ENCODE measurements at places on chromosomes 7 and 10.
A peak's percentile ranks its signal among the peaks of the same experiment; 100 is the strongest.

- no peak for DNase-seq
Observed at GRCh38 chr10:118216571-118217170, 125.5 kb downstream of the FAM204A start.

- DNase-seq = no peak
Observed at GRCh38 chr10:14349081-14349480, 18.4 kb upstream of the FRMD4A start.

- no peak for DNase-seq
Observed at GRCh38 chr10:1378473-1378872, 322.3 kb downstream of the WDR37 start.

DNA sequence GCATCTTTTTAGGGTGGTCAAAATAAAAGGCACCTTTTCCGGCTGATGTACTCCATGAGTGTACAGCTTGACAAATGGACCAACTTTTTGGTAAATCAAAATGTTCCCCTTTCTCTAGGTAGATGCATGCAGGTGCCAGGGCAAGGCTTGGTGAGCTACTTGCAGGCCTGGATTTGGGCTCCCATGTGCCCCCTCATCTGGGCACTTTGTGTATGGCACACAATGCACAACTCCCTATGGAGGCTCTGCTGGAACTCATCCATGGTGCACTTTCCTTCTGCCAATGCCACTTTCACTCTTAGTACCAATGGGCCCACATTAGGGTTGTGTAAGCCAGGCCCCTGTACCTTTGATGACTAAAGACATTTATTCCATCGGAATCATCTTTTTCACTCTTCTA is 300.8 kb downstream of the SDHAF3 start:
- no peak for DNase-seq

DNA sequence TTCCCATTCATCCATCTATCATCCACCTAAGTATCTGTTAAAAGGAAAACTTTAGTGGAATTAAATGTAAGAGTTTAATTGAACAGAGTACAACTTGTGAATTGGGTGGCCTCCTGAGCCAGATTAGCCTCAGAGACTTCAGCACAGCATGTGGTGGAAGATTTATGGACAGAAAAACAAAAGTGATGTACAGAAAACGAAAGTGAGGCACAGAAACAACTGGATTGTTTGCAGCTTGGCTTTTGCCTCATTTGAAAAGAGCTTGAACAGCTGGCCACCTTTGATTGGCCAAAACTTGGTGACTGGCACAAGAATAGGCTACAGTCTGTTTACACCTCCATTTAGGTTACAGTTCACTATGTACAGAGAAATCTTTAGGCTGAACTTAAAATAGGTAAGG is 1463.4 kb upstream of the CELF2 start:
- no peak for DNase-seq

DNA sequence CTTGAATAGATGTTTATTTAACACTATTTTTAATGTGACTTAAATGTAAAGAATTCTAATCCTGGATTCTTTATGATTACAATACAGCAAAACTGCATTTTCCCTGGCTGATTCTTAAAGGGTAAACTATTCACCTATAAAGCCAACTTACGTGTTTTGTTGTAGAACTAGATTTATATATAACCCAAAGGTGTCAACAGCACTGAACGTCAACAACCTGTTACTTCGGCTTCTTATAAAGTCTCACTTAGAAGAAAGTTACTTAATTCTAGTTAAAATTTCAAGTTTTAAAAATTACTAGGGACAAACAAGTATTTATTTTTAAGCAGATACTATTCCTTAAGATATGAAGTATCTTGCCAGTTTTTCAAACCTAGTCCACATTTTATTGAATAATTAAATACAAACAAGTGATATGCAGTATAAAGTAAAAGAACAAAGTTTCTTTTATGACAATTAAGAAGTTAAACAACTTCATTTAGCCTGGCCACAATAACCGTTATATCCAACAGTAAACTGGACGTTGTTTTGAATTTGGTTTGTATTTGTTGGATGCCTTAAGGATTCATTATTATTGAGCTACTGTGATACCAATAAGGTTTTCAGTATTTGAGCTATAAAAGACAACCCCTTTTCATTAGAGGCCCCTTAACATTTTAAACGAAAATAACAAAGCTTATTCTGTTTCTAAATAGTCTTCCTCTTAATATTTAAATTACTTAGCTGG is 83.1 kb downstream of the SNX10 start:
- DNase-seq = no peak

DNA sequence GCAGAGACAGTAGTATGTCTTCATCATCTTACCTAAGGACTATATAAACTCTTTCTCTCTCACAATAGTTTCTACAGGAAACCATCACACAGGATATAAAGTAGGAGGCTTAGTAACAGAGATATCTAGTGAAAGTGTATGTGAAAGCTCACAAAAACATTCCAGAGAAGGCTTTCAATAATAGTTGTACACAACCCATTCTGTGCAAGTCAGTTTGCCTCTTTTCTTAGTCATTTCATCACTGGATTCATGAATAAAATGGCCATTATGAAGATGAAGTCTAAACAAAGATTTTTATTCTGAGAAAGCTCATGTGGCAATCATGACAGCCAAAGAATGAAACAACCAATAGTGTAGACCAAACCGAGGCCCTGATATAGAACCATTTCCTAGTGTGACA is 178.8 kb downstream of the GNAT3 start:
- DNase-seq = no peak

DNA sequence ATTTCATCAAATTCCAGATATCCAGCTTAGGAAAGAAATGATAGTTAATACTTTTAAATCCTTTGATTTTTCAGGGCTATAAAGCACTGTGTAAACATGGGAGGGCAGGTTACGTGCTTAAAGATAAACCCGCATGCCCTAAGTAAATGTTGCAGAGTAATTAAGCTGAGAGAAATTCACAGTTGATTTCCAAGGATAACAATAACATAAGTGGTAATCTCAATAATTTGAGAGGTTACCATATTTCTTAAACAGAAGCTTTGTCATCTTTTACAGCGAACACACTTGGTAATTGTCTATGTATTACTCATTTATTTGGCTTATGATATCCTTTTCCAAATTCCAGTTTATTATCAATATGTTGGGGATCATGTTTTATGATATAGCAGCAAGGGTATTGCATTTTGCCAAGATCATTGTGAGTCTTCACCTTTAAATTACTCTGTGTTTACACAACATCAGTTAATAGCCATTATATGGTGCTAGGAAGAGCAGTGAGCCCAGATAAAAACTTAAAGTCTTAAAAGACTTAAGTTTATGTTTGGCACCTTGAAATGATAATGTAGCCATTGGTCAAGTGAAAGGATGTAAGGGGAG is 15.4 kb downstream of the MGAM start:
- DNase-seq = no peak

DNA sequence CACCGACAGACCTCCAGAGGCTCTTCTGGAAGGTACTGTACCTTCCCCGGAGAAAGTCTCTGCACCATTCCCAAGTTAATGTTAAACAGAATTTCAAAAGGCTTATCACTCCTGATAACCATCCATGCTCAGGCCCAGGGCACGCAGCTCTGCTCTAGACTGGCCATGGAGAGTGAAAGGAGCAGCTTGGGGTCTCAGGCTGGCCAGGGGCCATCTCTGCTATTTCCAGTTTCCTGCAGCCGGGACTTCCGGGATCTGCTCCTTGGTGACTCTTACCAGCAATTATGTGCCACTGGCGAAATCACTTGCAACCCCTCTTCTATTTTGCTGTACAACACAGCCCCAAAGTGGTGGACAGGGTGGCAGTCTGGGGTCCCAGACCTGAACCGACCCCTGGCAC is 6.0 kb downstream of the CLDN15 start:
- DNase-seq = no peak

DNA sequence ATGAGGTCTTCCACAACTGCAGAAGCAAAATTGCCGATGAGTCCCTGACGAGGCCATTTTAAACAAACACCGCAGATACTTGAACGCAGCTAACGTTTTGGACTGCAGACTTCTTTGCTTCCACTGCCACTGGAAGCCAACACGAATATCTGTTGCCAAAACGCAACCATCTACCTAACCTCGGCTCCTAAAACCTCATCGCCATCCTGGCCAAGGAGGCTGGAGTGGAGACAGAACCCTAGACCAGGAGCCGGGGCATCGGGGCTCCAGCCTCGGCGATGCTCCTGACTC is 493 bp downstream of the WDR91 start:
- DNase-seq = no peak

DNA sequence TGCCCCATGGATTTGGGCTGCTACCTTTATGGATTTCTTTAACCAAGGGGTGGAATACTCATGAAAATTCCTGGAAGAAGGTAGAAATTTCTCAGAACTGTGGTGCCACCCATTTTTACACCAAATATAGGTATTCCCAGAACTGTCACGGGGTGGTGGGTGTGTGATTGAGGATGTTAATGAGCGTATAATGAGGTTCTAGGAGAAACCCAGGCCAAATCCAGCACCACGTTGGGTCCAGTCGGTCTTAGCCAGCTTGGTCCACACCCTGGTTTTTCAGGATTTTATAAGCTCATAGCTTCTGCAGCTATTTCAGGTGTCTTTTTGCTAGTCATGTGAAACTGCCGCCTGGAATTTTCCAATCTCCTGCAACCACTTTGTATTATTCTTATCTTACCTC is 83.3 kb downstream of the HECW1 start:
- DNase-seq = no peak

DNA sequence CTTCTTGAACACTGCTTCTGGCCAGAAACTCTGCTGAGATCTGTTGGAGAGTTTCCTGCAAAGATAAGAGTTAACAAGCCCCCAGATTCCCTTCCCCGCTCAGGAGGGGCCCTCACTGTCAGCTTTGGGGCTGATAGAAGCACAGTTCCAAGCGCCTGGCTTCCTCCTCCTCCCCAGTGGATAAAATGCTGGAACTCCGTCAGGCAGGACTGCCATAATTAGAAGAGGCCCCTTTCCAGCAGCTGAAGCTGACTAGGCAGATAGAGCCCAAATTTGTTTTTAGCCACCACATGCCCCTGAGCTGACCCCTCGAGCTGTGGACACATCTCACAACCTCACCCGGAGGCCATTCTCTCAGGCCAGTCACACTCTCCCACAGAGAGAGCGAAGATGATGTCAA is 89.4 kb downstream of the TBXAS1 start:
- no peak for DNase-seq

- no peak for DNase-seq
Observed at GRCh38 chr7:129950191-129950932, 2.4 kb downstream of the UBE2H start.

DNA sequence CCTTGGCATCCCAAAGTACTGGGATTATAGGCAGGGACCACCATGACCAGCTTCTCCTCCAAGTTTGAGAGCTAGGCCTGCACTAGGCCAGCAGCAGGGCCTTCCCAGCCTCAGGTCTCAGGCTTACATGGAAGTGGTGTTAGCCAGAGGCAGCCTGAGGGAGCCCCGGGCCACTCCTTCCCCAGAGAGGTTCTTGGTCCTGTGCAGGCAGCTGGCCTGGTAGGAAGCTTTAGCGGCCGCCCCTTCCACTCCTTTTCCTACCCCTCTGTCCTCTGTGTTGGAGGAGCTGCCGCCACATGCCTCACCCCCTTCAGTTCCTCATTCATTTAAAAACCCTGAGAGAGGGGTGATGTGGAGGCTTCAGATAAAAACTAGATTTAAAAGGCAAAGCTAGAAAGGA is 40.3 kb downstream of the TSPAN15 start:
- DNase-seq = no peak

- no peak for DNase-seq
Observed at GRCh38 chr7:36951257-36951697, 227.0 kb upstream of the AOAH start.

GRCh38 chr10:130559547-130559880 is 423.3 kb downstream of the GLRX3 start:
- DNase-seq = no peak

GRCh38 chr7:16791905-16792698 is 12.7 kb downstream of the AGR2 start:
- DNase-seq = no peak

DNA sequence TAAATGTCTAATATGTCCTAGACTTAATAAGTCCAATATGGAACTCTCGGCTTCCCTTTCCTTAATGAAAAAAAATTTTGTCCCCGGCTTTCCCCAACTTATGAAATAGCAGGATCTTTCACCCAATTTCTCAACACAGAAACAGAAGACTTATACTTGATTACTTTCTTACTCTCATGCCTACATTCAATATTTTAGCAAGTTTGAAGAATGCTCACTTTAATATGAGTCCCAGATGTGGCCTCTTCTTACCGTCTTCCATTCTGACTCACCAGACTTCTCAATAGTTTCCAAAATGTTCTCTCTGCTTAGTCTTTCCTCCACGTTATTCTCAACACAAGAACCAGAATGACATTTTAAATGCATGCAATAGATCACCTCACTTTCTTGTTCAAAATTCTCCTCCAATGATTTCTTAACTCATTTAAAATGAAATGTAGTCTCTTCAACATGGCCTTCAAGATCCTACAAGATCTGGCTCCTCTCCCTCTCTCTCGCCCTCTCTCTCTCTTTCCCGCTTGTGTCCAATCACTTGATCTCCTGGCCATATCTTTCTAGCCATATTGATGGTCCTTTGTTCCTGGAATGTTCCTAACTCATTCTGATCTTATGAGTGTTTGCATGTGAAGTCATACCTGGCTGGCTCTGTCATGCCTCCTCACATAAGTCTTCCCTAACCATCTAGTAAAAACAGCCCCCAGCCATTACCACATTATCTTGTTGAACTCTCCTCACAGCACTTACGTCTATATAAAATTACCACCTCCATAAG is 119.7 kb upstream of the FAM3C start:
- DNase-seq = no peak

- peak; percentile 6 for DNase-seq
Observed at GRCh38 chr7:88015309-88015708, 81.3 kb downstream of the ADAM22 start.

- peak; percentile 51 for DNase-seq
Observed at GRCh38 chr10:97647556-97647955, 7.1 kb downstream of the PI4K2A start.

DNA sequence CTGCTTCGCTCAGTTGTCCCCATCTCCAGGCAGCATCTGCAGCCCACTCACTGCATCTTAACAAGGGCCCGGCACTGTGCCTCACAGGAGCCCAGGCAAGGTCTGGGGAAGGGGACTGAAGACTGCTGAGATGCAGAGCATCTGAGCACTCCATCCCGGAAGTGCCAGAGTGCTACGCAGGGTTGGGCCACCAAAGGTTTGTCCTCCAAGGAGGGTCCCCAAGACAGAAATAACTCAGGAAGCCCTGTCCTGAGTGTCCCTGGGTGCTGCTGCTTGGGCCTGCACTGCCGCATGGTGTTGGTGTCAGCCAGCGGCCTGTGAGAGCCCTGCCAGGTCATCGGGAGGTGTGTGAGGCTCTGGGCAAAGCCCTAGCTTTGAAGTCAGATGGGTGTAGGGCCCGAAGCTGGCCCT is 288.2 kb upstream of the ZMIZ1 start:
- no peak for DNase-seq

GRCh38 chr7:30937416-30937815 is 25.8 kb downstream of the AQP1 start:
- no peak for DNase-seq

DNA sequence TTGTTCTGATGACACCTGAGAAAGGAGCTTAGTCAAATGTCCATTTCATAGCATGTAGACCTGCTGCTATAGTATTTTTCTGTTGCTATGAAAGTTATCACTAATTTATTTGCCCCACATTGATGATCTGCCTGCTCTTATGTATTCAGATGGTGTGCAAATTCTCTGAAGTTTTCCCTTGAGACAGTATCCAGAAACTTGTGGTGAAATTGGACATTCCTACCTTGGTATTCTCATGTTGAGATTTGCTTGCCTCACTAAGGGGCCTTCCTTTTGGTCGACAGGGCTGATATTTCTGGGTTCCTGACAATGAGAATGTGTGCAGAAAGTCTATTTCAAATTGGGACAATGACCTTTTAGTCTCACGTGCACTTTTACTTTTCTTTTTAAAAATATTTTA is 253.2 kb upstream of the FZD8 start:
- DNase-seq = no peak
